Mesothelial cell of epicardium (in vitro differentiated cells): ENCODE measurements at places on chromosomes 16 and 17. TPM values are rescaled to one million over a fixed set of nuclear protein-coding genes. Genes with fewer than 3 reads are reported as not detected.

HSD17B1 gene
- total RNA-seq = 1.6 to 3.0 TPM (median 2.2 TPM) in 3 replicates

SMTNL2 gene
- 64.8 to 68.2 TPM (median 65.7 TPM) in 3 replicates for total RNA-seq

SGF29 gene
- total RNA-seq = 21.6 to 27.2 TPM (median 24.7 TPM) in 3 replicates

- H3K27me3 ChIP-seq = peaks cover 6% of the 10 kb centered on the region
- DNase-seq = no peak
- peaks cover 15% of the 10 kb centered on the region for H3K36me3 ChIP-seq
These were observed 28.3 kb downstream of the C16orf95 start for GRCh38 chr16:87288753-87289362.

- H3K27ac ChIP-seq = no peak overlapping the region
- no peaks in the 10 kb centered on the region for H3K36me3 ChIP-seq
- DNase-seq = no peak
- no peaks in the 10 kb centered on the region for H3K27me3 ChIP-seq
These were observed 9.3 kb downstream of the ODAD4 start for GRCh38 chr17:41939693-41940090.
